Stimulated activated CD8-positive, alpha-beta memory T cell treated with anti-CD3 and anti-CD28 coated beads, Interleukin-4, amount 100 ng/mL, for 24 hours (primary cell): ENCODE measurements at places on chromosomes 4 and X.

GRCh38 chr4:121238461-121238860, 74.3 kb upstream of the TNIP3 start:
- no peak for DNase-seq

- no peak for DNase-seq
Measured at GRCh38 chr4:40954088-40954668, 204.4 kb downstream of the NSUN7 start.

DNA sequence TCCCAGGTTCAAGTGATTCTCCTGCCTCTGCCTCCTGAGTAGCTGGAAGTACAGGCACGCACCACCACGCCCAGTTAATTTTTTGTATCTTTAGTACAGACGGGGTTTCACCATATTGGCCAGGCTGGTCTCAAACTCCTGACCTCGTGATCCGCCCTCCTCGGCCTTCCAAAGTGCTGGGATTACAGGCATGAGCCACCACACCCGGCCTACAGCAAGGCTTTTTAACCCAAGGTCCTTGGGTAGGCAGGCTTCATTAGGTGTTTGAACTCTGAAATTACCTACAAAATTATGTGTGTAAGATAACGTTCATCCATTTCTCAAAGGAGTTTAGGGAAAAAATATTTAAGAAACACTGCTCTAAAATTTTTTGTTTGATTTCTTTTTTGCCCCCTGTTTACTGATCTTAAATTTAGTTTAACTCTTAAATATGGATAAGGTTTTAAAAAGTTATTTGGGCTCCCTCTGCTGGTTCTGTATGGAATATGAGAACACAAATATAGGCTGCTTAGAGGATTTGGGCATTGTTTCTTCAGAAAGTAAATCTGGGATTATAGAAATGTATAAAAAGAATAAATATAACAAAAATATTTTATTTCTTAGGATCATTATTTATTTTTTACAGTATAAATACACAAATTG, 92.8 kb downstream of the CBR4 start:
- no peak for DNase-seq

- DNase-seq = no peak
Measured at GRCh38 chrX:118730500-118731247, 3.3 kb downstream of the IL13RA1 start.
